ENCODE measurements at places on chromosomes 5 and 9. TPM values are rescaled to one million over a fixed set of nuclear protein-coding genes. Genes with fewer than 3 reads are reported as not detected.
A peak's percentile ranks its signal among the peaks of the same experiment; 100 is the strongest.

- no peak for DNase-seq
Measured at GRCh38 chr9:127535834-127536233, 76.2 kb upstream of the STXBP1 start.

Gene AGXT2
- total RNA-seq = not detected

GRCh38 chr5:65455064-65455463 is 26.7 kb downstream of the ADAMTS6 start:
- DNase-seq = no peak

- DNase-seq = no peak
Measured at GRCh38 chr5:101271416-101271815, 368.3 kb upstream of the ST8SIA4 start.

Gene IFNA2
- total RNA-seq = not detected

GRCh38 chr9:11148189-11148588 is 535.4 kb upstream of the PTPRD start:
- no peak for DNase-seq

GRCh38 chr5:14945450-14945849 is 73.9 kb upstream of the ANKH start:
- no peak for DNase-seq

Gene TIFAB
- not detected for total RNA-seq

Gene NPR2
- 21.1 TPM for total RNA-seq

DNA sequence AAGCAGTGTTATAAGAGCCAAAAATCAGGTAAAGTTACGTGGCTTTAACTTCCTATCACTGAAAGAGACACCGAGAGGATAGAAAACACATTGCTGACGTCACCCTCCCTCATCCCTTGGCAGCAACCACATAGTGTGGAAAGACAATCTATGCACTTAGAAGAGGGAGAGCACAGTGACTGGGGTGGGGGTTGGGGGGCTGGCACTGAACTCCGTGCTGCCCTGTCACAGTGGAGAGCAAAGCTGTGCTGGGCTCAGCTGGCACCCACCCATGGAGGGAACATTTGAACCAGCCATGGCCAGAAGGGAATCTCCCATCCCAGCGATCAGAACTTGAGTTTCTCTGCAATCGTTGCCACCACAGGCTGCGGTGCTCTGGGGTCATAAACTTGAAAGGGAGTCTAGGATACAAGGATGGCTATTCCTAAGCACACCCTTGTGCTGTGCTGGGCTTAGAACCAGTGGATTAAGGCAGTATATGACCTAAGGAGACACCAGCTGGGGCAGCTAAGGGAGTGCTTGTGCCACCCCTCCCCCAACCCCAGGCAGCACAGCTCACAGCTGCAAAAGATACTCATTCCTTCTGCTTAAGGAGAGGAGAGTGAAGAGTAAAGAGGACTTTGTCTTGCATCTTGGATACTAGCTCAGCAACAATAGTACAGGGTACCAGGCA is 73.4 kb downstream of the KIAA0825 start:
- no peak for DNase-seq

Gene IL9
- not detected for total RNA-seq

- no peak for DNase-seq
Measured at GRCh38 chr5:151954255-151954654, 29.6 kb upstream of the GLRA1 start.

DNA sequence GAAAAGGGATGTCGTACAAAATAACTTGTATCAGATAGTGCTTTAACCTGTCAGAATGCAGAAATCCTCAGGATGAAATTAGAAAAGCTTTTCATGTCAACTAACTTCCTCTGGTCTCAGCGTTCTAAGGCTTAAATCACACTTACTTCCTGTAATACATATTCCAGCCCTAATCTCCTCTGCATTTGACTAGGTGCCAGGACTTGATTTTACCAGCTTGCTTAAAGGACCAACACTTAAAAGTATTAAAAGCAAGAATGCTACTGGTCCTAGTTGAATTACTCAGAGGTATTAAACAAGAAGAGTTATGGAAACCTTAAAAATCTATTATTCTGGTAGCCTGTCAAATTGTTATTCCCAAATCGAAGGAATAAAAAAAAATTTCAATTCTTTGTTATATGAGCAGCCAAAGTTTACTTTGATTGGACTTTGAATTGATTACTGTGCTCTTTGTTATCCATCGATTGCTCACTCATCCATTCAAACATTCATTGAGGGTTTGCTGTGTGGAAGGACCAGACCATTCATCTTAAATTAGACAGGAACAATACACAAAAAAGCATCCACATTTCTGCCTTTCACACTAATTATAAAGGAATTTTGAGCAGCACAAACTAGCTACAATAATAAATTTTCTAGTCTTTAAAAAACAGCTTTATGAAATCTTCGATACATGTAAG is 108.7 kb downstream of the MUSK start:
- DNase-seq = no peak

DNA sequence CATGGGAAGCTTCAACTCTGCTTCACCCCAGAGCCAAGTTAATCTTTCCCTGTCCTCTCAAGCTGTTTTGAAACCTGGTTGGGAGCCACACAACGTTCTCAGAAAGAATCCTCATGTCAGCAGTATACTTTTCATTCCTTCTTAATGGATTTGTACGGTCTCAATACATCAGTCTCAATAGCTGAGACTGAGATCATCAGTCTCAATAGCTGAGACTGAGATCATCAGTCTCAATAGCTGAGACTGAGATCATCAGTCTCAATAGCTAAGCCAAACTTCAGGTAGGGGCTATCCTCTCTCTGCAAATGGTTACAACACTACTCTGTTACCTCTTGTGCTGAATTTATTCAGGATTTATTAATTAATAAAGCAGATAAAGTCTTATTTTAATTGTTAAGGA is 1317.4 kb upstream of the CDH9 start:
- DNase-seq = no peak

Gene LRRC19
- total RNA-seq = not detected

DNA sequence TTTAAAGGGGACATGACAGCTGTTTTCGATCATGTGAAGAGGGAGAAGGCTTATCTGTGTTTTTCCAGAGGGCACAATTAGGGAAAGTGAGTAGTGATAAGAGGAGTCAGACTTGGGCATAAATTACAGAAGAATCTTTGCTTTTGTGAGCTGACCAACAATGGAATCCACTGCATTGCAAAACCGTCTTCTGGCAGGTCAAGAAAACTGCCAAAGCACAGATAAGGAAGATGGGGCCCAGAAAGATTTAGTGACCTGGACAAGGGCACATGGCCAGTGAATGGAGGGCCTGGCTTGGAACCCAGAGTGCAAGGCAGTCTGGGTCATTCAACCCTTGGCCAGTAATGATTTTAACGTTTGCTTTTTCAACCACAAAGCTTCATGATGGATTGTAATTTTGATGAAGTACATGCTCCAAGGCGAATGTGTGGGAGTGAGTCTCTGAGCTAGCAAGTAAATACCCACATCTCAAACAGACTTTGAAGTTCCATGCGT is 153.2 kb upstream of the MAST4 start:
- peak; percentile 23 for DNase-seq

Gene ZNF366
- total RNA-seq = 9.1 TPM

Gene C5orf58
- not detected for total RNA-seq

GRCh38 chr9:71725590-71726338 is 42.5 kb downstream of the CEMIP2 start:
- no peak for DNase-seq
